ENCODE measurements at places on chromosomes 1 and 21.

DNA sequence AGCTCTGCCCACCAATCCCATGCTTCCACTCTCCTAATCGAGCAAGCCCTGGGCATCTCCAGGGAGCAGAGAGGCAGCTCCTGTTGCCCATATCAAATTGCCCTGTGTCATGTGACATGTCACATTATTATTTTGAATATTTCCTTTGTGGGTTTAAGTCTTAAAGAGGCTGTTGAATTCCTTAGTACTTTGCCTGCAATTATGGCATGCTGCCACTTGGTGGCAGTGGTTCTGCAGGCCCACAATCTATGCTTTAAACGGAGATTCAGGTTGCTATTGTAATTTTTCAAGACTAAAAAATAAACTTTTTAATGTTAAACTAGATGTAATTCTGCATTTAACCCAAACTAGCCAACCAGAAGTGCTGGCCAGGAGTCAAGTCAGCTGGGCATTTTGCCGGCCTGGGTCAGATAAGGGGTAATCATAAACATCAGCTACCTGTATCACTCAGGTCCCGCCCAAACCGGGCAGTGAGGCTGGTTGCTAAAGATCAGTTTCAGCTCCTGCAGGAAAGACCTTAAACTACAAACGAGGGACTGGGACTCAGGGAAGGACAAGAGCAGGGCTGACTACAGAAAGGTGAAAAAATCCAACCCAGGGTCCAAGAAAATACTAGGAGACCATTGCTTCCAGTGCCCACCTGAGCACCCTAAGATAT lies 37.3 kb upstream of the ARHGEF16 start:
- no peak for DNase-seq

- no peak for DNase-seq
These were observed 16.9 kb downstream of the CHRNB2 start for GRCh38 chr1:154584267-154584994.

GRCh38 chr1:219184337-219184736 lies 10.7 kb downstream of the LYPLAL1 start:
- DNase-seq, result no peak

DNA sequence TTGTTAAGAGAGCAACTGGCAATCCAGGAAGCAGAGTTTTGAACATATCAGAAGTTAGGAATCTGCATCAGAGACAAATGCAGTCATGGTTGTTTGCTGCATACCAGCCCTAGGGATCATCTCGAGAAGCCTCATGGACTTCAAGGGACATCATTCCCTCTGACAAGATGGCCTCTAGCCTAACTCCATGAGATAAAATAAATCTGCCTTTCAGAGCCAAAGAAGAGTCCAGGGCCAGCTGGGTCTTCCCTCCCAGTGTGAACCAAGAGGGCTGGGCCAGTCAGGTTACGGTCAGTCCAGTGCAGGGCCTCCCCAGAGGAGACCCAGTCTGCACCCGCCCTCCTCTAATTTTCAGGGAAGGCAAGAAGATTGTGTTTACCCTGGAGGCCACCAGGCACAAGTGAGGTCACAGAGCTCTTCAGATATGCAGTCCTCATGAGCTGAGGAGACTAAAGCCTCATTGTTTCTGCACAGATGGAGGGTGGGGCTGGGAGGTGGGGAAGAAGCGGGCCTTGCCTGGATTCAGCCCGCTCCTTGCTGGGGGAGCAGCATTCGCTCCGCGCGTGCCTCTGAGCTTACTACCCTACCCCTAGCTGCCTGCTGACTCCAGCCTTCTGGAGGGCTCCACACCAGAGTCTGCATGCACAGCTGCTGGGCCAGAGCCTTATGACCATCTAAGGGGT lies 52.8 kb downstream of the CAPN2 start:
- DNase-seq, result no peak

GRCh38 chr1:178388418-178389145 lies 108.2 kb downstream of the CLEC20A start:
- DNase-seq, result no peak

DNA sequence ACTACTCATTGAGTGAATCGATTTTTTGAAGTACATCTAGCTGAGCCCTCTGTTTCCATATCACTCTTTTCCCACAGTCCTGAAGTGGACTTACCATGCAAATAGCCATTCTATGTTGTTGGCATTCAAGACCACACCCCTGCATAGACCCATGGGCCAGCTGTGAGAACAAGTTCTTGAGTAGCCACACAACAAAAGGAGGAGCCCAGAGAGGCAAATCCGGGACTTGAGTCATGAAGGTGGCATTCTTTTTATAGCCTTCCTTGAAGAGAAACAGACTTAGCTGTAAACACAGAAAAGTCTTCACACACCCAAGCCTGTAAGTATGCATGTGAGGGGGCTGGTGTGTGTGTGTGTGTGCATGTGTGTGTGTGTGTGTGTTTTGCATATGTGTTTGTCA lies 13.8 kb upstream of the SPRR5 start:
- no peak for DNase-seq

Measured in bone marrow (tissue), 2 donors.